NCI-H1417 treated with DMSO at 0.1 percent for 48 hours (cell line): ENCODE measurements at places on chromosomes 7 and 10.

- DNase-seq = no peak
These were observed 3.7 kb downstream of the TRAPPC14 start for GRCh38 chr7:100154651-100155491.

DNA sequence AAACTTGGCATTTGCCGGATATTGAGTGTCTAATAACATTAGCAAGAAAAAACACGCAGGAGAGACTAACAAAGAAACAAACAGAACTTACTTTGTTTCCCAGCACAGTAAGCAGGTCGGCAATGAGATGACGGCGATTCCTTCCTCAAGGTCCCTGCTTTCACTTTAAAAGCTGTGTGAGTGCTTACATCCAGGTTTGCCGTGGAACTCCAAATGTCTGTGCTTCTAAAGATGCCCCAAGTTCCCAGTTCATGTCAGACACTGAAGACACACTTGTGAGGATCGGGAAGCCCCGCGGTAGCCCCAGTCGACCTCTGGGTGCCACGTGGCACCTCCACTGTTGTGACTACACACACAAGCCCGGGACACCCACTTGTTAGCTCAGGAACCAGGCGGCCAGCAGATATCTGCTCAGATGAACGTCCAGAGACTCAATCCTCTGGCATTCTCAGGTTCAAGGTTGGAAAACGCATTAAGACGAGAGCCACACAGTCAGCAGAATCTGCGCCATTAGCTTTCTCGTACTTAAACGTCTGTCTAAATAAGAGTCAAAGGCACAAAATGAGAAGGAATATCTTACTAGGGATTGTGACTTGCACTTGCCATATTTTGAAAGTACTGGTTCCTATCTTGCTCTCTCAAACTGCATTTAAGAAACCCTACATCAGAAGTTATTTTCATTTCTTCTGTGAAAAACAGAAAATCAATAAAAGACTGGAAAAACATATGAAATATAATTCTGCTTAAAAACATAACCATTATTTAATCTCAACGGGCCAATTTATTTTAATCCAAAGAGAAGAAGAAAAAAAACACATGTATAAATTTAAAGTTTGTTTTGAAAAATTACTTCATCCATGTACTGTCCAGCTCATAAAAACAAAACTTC is 207.6 kb upstream of the KLF14 start:
- DNase-seq = no peak

GRCh38 chr7:127226685-127227374 is 25.9 kb downstream of the GRM8 start:
- DNase-seq = no peak

- no peak for DNase-seq
These were observed 20.1 kb upstream of the CYP3A5 start for GRCh38 chr7:99699946-99700345.

GRCh38 chr10:119328223-119328622 is 120.9 kb downstream of the GRK5 start:
- DNase-seq = no peak

DNA sequence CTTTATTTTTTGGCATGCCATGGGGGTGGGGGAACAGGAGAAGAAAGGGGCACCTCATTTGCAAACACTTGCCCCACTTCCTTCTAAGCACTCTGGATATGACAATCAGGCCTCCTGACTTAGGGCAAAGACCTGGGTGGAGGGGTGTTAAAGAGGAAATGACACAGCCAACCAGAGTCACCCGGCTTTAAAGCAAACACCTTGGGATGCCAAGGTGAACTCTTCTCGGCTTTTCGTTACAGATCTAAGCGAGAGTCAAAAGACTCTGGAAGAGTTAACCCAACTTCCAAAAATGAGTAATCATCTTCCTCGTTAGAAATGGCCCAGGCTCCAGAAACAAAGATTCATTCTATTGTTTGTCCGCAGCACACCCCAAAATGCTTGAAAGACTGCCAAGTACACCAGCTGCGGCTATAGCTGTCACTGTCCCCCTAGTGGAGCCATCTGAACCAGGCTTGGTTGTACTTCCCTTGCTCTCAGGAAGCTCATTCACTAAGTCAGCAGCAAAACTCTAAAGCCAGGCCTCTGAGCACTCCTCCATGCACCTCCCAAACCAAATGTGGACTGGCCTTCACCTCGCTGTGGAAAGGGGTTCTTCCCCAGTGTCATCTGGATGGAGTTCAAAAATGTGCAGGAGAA is 24.8 kb downstream of the FAM53B start:
- DNase-seq = no peak

- DNase-seq = no peak
These were observed 19.4 kb downstream of the ITGB1 start for GRCh38 chr10:32938554-32939061.

- DNase-seq = no peak
These were observed 56.6 kb downstream of the CUX1 start for GRCh38 chr7:101874028-101874427.

- DNase-seq = no peak
These were observed 4.1 kb downstream of the ABLIM1 start for GRCh38 chr10:114653926-114654325.

GRCh38 chr7:158951725-158952124 is 95.4 kb downstream of the DYNC2I1 start:
- no peak for DNase-seq
